ENCODE measurements at places on chromosomes 5 and 9. TPM values are rescaled to one million over a fixed set of nuclear protein-coding genes. Genes with fewer than 3 reads are reported as not detected.
A peak's percentile ranks its signal among the peaks of the same experiment; 100 is the strongest.

Gene CNTNAP3
- 20.8 TPM for total RNA-seq

Gene SCGB3A2
- not detected for total RNA-seq

Gene ANKHD1
- 212 TPM for total RNA-seq

Gene FCN1
- total RNA-seq: 1.5 TPM

Gene IL9
- total RNA-seq: not detected

Gene PCDHA12
- 3.3 TPM for total RNA-seq

Gene ARL14EPL
- total RNA-seq: 0.21 TPM

GRCh38 chr5:145835848-145836239, 702 bp upstream of the PRELID2 start:
- no peak for DNase-seq

DNA sequence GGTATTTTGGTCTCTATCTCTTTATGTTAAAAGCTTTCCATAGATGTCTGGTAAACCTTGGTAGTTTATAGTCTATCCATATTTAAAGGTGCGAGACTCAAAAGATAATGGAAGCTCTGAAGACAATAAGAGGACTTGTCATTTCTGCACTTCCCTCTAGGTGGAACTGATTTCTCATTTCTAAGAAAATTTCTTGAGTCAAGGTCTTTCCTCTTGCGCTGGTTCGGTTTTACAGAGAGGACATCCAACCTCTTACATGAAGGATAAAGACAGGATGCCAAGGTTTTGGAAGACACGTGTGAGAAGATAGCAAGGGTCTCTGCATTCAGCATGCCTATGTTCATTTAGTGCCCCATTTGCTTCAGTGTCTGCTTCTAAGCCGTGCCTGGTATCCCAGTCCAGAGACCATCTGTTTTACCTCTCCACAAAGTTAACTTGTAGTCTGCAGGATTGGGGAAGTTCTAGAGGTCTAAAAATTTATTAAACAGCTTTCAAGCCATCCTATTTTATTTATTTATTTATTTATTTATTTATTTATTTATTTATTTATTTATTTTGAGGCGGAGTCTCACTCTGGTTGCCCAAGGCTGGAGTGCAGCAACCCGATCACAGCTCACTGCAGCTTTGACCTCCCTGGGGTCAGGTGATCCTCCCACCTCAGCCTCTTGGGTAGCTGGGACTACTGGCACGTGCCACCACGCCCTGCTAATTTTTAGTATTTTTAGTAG, 41.6 kb downstream of the KIAA1191 start:
- no peak for DNase-seq

- no peak for DNase-seq
These were observed 149.0 kb downstream of the TMEM161B start for GRCh38 chr5:88119535-88120125.

DNA sequence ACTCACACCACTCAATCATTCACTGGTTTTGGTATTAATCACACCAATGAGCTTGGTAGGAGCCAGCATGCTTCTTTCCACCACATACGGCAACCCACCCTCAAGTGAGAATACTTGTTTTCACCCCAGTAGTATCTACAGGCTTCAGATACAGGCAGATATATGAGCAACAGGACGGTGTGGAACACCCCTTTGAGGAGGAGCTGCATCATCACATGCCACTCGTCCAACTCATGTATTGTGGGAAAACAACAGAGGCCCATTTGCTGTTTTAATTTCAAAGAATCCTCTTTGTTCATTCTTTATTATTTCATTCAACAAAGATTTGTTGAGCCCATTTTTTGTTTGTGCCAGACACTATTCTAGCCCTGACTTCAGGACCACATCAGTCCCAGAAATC, 46.0 kb downstream of the RORB start:
- DNase-seq: no peak

GRCh38 chr5:143182106-143182505, 221.4 kb downstream of the NR3C1 start:
- DNase-seq: no peak

DNA sequence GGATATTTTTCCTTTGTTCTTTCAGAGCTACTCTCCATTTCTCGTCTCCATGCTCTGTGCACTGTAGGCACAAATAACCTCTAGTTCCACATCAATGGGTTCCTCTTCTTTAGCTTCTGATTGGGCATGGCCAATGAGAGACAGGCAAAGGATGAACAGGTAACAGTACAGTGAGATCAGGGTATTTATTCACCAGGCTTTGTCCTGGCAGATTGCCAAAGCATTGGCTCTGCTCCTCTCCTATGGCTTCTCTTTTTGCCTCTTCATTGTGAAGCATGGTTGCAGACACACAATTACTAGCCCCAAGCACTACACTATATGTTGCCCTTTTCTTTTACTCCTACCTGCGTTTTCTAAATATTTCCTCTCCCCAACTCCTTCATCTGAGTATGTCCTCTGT, 215.1 kb upstream of the ARRDC3 start:
- no peak for DNase-seq

Gene EFCAB9
- not detected for total RNA-seq

- DNase-seq: no peak
These were observed 25.4 kb downstream of the EPB41L4B start for GRCh38 chr9:109295221-109296130.

DNA sequence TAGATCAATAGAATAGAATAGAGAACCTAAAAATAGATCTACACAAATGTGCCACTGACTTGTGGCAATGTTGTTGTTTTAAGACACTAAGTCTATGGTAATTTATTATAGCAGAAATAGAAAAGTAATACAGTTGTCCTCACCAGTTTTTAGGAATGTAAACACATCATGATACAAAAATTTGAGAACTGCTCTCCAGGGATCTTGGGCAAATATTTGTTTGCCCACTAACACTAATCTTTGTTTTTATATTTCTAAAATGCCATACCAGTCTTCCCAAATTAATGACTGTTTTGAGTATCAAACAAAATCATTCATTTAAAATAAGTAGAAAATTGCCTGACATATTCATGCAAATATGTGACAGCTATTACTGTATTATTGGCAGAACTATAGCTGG, 297.6 kb downstream of the BRINP1 start:
- DNase-seq: no peak

DNA sequence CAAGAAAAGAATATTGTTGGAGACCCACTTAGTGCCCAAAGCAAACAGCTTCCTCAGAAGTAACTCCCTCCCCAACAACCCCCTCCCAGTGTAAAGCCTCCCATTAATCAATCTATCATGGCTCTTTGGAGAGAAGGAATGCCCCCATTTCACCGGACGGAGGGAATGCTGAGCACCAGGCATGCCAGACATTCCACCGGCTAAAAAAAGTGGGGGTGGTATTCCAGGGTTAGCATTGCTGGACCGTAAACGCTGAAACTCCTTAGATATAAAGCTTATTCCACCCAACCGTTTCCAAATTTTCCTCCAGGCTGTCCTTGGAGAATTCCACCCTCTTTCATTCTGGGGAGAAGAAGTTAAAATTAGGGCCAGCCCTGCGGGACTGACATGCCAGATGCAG, 363 bp upstream of the MAMDC2 start:
- DNase-seq: no peak

DNA sequence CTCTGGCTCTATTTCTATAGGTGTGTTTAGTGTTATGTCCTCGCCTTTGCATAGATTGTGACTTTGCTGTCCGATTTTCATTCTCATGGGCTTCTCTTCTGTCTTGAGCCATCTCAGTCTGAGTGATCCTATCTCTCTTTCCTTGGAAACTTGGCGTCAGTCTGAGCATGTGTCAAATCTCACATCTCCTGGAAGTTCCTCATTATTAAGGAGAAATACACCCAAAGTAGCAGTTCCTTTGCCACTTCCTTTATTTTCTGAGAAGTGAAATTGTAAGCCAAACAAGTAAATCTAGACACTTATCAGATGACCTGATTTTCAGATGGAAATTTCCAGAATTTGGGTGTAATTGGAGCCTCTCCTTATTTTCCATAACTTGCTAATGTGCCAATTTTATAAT, 126.9 kb upstream of the ANKH start:
- DNase-seq: no peak

- DNase-seq: peak; percentile 85
These were observed 182.8 kb upstream of the SLC27A6 start for GRCh38 chr5:128782446-128782845.

DNA sequence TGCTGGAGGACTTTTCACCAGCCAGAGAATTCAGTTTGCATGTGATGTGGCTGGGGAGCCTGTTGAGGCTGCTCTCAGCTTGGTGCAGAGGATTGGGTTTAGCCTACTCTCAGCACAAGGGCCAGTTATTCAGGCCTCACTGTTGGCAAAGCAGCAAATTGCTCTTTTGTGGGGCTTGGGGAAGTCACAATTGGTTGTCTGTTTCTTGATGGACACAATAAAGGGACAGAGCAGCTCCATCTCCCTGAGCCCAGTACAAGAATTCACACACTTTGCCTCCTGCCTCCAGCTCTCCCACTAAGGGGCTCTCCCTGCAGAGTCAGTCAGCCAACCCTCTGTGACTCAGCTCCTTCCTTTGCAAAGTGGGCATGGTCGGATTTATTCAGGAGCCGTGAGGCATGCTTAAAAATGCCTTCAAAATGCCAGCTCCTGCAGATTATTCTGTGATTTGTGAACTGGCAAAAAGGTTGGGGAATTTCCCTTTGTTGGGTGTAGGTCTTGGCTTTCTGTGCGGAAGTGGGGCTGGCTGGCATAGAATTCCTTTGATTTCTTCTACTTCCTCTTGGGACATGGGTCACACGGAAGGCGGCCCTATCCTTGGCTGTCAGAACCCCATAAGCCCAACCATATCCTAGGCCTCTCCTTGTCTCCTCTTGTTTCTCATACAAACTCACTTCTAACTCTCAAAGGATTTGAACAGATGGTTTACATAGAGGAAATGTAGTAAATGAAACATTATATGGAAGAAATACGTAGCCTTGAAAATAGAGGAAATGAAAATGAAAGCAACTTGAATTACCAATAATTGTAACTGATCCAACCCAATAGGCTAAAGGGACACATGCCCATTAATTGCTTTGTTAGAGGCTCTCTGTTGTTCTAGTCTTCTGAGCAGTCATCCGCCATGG, 118.7 kb upstream of the CD180 start:
- no peak for DNase-seq

- no peak for DNase-seq
These were observed 69.3 kb upstream of the MELK start for GRCh38 chr9:36503172-36504088.

DNA sequence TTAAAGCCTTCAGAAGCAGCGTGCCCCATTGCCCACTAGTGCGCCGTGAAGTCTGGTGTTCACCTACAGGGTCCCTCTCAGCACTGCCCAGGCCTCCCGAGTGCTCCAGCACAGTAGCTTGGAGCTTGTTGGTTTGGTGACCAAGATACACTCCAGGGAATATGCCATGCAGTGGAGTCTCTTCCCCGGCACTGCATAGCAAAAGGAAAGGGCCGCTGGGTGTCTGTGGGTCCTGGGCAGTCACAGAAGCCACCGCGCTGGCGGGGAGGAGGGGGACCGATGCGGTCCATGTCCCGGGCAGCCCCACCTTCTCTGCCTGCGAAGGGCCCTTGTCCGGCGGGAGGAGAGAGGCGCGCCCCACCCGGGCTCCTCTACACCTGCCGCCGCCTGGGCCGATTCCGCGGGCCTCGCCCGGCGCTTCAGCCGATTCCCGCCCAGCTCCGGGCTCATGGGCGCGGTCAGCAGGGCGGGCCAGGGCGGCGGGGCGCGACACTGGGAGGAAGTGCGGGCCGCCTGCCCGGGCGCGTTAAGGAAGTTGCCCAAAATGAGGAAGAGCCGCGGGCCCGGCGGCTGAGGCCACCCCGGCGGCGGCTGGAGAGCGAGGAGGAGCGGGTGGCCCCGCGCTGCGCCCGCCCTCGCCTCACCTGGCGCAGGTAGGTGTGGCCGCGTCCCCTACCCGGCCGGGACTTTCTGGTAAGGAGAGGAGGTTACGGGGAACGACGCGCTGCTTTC, at the start of gene SYK:
Gene SYK, plus strand, starts transcription at position 579 of the 732 bp plus-strand sequence. CDS start 42,080 bp downstream, outside the sequence.
- no peak for DNase-seq
